ENCODE measurements at places on chromosomes 12 and 14.

GRCh38 chr12:58419196-58419760, 477.9 kb downstream of the ATP23 start:
- DNase-seq = no peak

DNA sequence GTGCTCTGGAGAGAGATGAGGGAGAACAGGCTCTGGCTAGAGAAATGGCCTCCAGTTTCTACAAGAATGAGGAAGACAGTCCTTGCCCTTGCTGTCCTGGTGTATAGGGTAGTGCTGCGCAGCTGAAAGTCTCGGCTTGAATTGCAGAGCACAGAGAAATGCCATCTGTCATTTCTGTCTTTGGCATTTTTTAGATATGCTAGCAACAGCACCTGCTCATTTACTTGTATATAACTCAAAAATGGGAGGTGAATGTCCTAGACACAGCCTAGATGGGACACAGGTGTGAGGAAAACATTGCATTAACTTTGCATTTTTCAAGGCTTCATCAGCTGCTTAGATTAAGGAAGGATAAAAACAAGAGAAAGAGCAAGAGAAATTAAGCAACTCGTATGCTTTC, 35.8 kb downstream of the GPR19 start:
- DNase-seq = no peak

DNA sequence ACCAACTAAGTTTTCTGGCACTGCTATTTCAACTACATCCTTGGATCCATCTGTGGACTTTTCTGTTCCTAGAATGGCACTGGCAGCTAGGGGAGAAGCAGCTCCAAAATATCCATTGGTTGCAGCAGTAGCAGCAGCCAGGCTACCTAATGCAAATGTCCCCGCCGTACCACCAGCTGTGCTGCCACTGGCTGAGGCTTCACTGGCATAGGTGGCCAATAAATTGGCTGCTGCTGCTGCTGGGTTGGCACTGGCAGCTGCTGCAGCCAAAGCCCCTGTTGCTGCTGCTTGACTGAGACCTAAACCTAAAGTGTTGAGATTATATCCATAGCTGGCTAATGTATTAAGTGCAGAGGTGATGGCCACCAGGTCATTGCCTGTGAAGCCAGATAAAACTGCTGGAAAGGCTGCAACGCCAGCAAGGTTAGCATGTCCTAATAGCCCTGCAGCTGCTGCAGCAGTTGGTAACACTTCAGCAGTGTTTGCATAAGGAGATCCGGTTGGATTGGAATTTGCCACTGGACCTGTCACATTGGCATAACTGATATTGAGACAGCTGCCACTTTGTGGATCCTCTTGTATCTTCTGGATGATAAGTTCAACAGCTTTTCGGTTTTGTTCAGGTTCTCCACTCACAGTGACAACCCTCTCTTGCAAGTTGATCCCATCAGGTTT, 149.5 kb downstream of the NOVA1 start:
- DNase-seq = peak; percentile 28

GRCh38 chr14:76480426-76480825, 104.5 kb downstream of the ESRRB start:
- no peak for DNase-seq

- no peak for DNase-seq
Observed at GRCh38 chr12:119710374-119710964, 42.5 kb downstream of the PRKAB1 start.

DNA sequence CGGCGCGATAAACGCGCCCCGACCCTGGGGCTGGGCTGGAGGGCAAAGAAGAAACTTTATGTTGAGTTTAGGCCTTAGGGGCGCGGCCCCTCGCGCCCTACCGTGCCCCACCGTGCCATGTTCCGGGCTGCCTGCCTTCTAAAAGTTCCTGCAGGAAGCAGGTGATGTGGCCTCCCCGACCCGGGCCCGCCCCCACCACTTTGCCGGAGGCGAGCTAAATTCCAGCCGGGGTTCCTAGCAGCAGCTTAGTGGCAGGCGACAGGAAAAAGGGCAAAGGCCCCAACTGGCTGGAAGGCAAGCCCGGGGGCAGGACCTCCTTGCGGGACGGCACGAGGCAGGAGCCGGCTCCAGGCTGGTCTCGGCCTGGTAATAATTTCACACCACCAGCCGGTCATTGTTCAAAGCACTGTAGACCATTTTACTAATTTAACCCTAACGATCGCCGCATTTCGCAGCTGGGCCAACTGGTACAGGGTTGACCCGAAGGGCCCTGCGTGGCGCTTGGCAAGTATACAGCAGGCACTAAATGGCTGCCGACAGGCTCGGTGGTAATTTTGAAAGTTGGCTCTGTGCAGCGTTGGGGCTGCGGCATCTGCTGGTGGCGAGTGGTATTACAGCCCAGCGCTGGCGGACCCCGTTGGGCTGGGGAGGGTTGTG, 895 bp upstream of the CCDC88C start:
- DNase-seq = peak; percentile 37

DNA sequence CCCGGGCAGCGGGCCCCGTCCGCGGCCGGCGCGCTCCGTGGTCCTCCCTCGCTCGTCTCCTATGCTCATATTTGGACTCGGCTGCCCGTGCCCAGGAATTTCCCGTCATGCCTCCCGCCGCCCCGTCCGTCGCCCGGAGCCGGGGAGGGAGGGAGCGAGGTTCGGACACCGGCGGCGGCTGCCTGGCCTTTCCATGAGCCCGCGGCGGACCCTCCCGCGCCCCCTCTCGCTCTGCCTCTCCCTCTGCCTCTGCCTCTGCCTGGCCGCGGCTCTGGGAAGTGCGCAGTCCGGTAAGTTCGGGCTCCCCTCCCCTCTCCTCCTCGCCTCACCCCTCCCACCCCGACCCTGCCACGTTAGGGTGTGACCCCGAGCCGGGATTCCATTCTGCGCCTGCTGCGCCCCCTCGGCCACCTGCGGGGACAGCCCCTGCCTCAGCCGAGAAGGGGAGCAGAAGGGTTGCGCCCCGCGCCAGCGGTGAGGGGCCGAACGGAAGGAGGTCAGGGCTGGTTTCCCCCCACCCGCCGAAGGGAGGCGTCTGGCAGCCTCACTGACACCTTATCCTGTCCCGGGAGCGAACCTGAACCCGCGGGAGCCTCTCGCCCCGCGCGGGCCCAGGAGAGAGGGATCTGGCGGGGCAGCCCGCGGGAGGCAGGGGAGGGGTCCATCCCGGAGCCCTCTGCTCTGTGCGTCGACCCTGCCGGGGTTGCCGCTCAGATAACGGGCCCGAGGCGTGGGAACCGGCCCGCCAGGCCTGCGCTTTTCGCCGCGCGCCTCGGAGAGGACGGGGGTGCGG, at the start of gene MSRB3:
TSS of gene MSRB3 (plus strand) at position 108 of the 793 bp plus-strand sequence. CDS start 29,897 bp downstream, outside the sequence.
- no peak for DNase-seq

GRCh38 chr14:35410858-35411257, 6.3 kb upstream of the NFKBIA start:
- no peak for DNase-seq

GRCh38 chr12:125175576-125175975, 110.3 kb downstream of the AACS start:
- DNase-seq = no peak

DNA sequence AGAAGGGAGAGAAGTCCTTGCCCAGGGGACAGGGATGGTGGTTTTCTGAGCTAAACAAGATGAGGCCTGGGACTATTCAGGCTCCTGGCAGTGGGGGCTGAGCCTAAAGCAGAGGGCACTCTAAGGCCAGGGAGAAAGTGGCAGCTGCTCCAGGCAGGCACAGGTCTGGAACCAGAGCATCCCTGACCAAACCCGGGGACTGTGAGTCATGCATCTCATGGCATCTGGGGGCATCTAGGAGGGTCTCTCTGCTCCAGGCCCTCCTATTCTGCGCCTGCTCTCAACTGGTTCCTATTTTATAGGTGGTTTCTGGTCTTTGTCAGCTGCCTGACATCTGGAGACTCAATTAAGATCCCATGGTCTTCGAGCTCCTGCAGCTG, 11.6 kb downstream of the KRT7 start:
- no peak for DNase-seq

GRCh38 chr12:95759718-95760117, 30.8 kb downstream of the NTN4 start:
- no peak for DNase-seq

DNA sequence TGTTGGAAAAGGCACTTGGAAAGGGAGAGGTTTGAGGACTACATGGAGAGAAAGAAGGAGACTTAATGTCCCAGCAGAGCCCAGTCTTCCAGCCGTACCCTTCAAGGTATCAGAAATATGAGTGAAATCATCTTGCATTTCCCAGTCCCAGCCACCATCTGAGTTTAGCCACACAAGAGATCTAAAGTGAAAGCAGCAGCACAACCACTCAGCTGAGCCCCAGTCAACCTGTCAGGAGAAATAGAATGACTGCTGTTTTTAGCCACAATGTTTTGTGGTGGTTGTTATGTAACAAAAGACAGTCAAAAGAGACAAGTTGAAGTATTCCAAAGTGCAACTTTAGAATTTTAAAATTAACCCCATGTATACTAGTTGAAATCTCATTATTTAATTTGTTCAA, 28.0 kb downstream of the DERA start:
- no peak for DNase-seq

- DNase-seq = no peak
Observed at GRCh38 chr12:70719672-70720420, 82.6 kb upstream of the PTPRB start.

DNA sequence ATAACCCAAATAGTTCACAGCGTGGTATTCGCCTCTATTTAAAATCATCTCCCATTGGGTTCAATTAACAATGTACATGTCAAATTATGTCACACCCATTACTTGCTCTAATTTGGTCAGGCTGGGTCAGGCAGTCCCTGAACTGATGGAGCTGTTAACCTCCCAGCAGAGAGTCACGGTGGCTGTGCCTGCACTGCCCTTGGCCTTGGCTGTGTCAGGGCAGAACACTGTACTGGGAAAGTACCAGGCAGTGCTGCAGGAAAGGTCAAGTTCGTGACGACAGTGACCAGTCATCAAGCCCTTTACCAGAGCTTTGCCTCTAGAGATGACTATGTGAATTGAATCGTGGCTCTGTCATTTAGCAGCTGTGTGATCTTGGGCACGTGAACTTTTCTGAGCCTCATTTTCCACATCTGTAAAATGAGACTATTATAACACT, 100.0 kb downstream of the ARF6 start:
- DNase-seq = no peak

DNA sequence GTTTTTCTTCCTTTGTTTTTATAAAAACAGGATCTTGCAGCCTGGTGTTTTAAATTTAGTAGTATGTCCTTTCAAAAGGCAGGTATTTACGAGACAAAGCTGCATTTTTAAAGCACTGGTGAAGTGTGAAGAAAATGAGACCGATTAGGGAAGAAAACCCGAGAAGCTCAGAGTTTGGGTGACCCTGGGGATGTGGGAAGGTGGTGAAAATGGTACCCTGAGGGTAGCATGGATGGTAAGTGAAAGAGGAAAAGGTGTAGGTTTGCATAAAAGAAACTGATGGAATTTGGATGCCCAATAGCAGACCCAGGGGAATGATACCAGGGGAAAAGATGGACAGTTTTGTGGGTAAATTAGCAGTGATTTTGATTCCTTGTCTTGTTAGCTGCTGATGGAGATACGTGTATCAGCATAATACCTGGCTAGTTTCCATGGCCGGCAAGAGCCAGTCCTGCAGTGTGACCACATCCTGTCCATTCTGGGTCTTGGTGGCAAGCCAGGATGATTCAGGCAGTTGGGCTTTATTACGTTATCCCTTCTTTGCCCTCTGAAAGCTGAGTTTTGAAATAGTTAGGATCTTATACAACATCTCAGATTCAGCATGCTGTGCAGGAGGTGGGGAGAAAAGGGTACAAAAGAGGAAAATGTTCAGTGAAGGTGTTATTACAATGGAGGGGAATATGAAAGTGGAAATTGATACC, 8.9 kb downstream of the BICD1 start:
- DNase-seq = no peak

DNA sequence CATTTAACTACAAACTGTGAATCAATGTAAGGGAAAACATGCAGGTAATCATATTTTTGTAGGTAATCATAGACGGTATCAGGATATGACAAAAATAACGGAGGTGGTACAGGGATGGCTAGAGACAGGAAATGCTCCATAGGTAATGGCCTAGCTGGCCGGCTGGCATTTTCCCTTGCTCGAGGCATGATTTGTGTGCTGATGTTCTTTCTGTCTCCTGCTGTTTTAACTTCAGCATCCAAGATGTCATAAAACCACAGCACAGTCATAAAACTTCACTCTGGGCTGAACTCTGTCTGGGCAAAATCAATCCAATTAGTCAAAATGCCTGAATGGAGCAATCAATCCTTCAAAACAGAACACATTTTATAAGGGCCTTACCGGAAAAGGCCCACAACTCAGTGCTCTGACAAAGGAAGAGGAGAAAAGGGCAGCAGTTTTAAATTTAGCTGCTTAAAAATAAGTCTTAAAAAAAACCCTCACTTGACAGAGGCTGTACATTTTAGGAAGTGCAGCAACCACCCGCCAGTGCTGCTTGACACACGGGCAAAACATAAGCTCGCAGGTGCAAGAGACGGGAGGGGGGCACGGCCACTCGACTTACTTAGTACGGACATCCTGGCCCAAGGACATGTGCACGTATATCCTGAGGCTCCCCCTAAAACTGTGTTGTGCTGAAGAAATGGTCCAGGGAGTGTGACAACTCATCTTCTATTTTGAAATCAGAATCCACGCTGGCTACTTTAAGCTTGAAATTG, 40.5 kb upstream of the GPR68 start:
- no peak for DNase-seq

- DNase-seq = no peak
Observed at GRCh38 chr12:126509572-126509971, 1444.3 kb downstream of the AACS start.

- no peak for DNase-seq
Observed at GRCh38 chr12:15563663-15564062, 225.5 kb downstream of the EPS8 start.
